Activated CD8-positive, alpha-beta memory T cell treated with anti-CD3 and anti-CD28 coated beads for 4 hours (primary cell): ENCODE measurements at places on chromosomes 5 and 9.

GRCh38 chr5:138463419-138464007 is 1.8 kb upstream of the EGR1 start:
- DNase-seq: no peak

- peak; percentile 24 for DNase-seq
Observed at GRCh38 chr9:34047864-34048726, 592 bp downstream of the UBAP2 start.

DNA sequence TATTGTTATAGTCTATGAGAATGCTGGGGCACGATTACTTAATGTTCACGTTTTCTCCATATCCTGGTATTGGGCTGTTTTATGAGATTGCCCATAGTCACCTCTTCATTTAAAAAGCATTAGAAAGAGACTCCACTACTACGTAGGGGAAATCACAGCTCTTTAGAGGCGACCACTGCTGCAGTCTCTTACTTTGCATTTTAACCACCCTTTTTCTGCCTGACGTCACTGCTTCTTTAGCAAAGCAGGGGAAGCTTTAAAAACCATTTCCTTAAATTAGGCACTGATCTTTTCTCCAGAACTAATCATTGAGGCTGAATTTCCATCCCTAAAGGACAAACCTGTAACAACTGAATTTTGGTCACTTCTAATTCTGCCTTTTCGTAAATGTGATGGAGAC is 38.9 kb downstream of the ZNF608 start:
- no peak for DNase-seq

DNA sequence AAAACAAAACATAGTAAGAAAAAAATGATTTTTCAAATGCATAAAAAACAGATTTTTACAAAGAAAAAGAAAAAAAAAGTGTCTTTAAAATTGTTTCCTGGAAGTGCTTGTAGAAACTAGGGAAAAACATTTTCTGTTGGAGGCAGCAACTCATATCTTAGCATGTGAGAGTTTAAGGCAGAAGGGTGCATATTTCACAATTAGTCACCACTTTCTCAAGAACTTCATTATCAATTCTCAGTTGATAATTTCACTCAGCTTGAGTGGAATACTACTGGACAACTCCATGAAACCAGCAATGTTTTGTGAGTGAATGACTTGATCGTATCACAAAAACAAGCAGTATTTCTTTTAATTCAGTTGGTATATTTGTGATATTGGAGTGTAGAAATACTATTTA is 508.3 kb upstream of the DAB2 start:
- no peak for DNase-seq

DNA sequence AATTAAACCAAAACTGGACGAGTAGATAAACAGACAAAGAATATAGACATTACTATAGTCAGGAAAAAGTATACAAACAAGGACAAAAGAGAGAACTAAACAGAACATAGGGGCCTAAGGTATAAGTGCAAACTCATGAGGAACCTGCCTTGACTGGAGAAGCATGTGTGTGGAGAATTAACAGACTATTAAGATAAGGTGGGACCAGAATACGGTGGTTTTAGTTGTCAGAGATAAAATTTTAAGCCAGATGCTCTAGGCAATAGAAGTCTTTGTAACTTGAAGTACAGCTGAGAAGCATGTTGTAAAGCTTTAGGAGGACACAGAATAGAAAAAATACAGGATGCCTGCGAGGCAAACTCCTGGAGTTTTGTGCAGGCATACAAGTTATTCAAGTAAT is 707.1 kb downstream of the PTPRD start:
- no peak for DNase-seq

GRCh38 chr9:85502815-85503655 is 238.7 kb downstream of the AGTPBP1 start:
- no peak for DNase-seq

DNA sequence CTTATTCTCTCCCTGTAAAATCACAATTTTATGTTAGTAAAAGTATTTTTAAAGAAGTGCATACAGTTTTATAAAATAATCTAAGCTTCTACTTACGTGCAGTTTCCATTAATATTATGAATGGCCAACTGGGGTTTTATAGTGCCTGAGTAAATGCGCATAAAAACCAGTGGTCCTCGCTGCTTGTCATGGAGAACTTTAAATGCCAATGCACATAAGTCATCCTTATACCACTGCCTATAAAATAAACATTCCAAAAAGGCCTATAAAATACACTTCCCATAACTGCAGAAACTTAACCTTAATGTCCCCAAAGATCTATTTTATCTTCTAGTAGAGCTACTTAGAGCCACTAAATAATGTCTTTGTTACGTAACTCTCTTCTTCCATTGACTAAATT is 28.5 kb downstream of the GFM2 start:
- no peak for DNase-seq

DNA sequence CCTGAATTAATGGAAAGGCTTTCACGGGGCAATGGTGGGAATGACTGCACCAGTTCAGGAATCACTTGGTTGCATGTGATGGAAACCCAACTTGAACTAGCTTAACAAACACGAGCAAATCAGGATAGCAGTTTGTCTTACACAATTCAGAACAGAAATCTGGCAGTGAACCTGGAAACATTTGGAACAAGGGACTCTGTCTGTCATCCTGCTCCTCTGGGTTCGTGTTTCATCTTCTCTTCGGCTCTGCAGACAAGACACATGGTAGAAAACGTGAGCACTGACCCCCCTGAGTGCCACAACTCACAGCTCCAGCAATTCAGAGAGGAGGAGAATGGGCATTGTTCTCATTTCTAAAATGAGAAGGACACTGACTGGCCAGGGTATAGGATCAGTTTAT is 218.1 kb upstream of the NREP start:
- no peak for DNase-seq

GRCh38 chr9:94096819-94097577 is 12.7 kb downstream of the PTPDC1 start:
- no peak for DNase-seq

DNA sequence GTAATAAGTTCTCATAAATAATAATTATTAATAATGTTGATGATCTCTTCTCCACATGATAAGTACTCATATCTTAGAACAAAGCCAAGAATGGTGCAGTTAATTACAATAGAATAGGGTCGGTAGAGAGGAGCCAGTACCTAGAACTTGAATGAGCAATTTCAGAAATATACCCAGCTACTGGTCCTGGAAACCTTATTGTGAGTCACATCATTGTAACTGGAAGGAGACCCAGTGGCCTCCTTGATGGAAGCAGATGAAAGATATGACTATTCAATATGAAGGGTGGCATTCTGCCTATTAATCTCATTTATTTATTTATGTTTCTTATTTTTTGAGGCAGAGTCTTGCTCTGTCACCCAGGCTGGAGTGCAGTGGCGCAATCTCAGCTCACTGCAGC is 37.7 kb upstream of the SHOC1 start:
- no peak for DNase-seq

GRCh38 chr5:134530301-134531077 is 5.0 kb downstream of the JADE2 start:
- DNase-seq: no peak

DNA sequence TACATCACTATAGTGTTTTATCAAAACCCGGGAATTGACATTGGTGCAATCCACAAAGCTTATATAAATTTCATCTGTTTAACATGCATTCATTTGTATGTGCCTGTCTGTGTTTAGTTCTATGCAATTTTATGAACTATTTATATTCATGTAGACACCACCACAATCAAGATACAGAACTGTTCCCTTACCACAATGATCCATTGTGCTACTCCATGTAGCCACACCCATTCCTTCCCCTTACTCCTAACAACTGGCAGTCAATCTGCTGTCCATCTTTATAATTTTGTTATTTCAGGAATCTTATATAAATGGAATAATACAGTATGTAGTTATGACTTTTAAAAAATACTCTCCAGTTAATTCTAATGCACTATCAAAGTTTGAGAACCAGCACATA is 389.5 kb downstream of the HTR1A start:
- no peak for DNase-seq

DNA sequence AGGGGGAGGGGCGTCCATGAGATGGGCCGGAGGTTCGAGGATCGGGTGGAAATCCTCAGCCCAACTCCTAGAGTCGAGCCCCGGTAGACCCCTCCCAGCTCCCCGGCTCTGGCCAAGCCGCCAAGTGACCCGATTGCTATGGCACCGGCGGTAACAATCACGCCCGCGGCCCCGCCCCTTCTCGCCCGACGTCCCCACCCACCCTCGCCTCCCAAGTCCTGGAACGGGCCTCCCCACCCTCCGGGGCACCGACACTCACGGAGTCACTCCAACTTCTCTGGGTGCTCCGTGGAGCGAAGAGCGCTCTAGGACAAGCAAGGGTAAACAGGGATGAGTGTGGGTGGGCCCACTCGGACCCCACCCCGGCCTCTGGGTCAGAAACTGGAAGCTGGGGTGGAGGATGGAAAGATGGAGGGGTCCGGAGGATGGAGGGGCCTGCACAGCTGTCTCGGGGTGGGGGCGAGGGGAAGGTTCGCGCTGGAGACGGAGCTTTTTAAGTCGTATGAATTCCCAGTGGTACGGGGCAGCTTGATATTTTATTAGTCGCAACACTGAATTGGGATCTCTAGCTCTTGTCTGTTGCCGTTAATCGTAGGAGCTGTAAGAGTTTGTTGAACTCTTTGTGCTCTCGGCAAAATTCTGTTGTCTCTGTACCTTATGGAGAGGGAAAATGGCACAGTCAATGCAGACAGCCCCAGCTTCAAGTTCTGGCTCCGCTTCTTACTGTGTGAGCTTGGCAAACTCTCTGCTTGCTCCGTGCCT is at the start of gene SPACA9:
TSS of gene SPACA9 (plus strand) at position 204 of the 762 bp plus-strand sequence. CDS start 5,050 bp downstream, outside the sequence.
- no peak for DNase-seq

DNA sequence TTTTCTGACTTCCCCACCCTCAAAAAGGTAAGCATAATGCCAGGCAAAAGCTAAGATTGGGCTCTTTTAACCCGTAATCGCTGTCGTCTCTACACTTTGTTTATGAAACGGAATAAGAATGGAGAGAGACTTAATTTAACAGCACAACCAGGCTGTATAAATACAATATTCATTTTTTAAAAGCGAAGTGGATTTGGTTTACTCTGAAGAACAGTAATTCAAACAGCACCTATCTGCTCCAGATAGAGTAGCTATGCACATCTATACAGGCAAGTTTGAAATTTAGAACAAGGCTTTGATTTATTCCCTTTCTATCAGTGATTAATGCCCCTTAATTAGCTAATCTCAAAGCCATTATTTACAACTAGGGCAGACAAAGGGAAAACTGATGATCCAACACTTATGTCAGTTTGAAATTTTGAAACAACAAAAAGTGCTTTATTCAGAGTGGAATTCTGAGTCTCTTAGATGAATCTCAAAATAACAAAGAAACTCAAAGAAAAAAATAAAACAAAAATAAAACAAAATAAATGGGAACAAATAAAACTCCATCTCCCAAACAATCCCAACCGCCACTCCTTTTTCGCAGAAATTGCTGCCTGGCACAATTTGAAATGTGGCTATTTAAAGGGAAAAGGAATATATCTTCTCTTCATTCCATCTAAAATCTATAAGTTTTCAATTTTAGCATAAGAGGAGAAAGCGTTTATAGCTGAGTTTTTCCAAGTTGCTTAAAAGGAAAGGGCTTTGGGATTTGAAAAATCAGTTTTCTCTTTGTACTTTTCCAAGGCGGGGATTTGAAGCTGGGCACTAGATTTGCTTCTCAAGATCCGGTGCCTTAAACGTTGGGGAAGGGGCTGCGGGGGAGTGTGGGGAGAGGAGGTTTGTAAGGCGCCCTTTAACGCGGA is 298.6 kb downstream of the PARP8 start:
- DNase-seq: no peak

GRCh38 chr9:77215874-77216273 is 38.5 kb downstream of the VPS13A start:
- DNase-seq: no peak
